ENCODE measurements at places on chromosomes 2 and 18. TPM values are rescaled to one million over a fixed set of nuclear protein-coding genes. Genes with fewer than 3 reads are reported as not detected.

RAB27B gene
- polyA plus RNA-seq, result 0.68 TPM

PSME4 gene
- polyA plus RNA-seq, result 12.8 TPM

ZSWIM2 gene
- 0.05 TPM for polyA plus RNA-seq

KRCC1 gene
- 16.0 TPM for polyA plus RNA-seq

DNA sequence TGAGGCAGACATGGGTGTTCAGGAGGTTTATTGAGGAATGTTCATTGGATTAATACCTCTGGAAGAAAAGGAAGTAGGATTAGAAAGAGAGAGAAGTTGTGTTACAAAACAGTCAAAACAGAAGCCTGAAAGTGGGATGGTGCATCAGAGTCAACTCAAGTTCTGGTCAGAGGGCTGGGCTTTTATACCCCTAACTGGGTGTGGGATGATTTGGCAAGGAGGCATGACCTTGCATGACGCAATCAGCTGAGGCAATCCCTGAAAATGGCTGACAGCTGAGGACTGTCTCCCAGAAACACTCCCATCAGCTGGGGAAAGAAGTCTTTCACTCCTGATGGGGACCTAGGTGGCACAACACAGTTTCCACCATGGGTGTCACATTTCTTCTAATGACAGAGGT, 818.2 kb downstream of the SATB2 start:
- no peak for DNase-seq

G6PC2 gene
- not detected for polyA plus RNA-seq

DNA sequence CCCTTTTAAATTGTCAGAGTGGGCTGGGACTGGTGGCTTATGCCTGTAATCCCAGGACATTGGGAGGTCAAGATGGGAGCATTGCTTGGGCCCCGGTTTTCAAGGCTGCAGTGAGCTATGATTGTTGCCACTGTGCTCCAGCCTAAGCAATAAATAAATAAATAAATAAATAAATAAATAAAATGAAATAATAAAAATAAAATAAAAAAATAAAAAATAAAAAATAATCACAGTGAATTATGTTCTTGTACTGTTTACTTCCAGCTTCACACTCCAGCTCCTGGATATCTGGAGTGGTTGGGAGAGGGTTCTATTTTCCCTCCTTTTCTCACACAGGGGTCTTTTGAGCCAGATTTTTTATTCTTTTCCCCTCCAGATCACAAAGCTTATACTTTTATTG, 26.2 kb upstream of the PNPT1 start:
- no peak for DNase-seq

GRCh38 chr18:24054130-24054529, 39.6 kb downstream of the TTC39C start:
- DNase-seq, result no peak

DNA sequence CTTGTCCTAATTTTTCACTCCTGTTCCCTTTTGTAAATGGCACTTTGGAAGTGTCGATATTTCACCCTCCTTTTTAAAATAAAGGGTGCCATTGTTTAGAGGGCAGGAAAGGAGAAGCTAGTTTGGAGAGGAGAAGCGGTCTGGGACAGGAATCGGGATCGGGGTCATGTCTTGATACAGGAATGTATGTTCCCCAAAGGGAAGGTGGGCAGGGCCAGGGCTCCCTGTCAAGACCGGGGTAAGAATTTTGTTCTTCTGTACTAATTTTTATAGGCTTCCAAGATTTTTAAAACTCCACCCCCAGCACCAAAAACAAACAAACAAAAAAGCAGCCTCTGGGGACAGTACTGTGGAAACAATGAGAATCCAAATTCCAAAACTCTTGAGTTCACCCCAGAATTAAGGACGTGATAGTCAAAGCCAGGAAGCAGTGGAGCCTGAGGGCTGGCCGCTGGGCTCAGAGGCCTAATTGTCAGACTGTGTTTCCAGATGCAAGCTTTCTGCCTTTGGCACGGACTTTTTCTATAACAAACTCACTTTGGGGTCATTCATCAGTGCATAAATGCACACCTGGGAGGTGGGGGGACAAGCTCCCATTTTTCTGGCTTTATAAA, 250.4 kb upstream of the SIX2 start:
- no peak for DNase-seq

Data from SK-N-SH (cell line).